CD4-positive, alpha-beta T cell treated with Interleukin-6 for 4 hours (primary cell): ENCODE measurements at places on chromosomes 2 and 18.
A peak's percentile ranks its signal among the peaks of the same experiment; 100 is the strongest.

GRCh38 chr18:25349131-25349925 is 2.6 kb downstream of the ZNF521 start:
- no peak for DNase-seq

DNA sequence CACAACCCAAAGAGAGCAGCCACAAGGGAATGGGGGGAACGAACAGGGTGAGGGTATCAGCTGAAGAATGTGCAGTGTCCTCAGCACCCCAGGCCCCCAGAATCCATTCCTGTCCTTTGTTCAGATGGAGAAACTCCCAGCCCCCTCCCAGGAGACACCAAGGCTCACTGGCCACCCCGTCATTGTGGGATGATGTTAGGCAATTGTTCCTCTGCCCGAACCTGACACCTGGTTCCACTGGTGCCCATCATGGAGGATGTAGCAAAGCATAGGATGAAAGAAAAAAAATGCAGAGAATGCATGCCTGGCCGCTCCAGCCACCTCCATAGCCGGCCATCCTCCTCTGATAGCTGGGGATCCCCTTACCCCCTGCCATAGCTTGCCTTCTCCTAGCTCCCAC is 197.3 kb upstream of the TWIST2 start:
- DNase-seq: no peak

- no peak for DNase-seq
These were observed 62.8 kb upstream of the ATL2 start for GRCh38 chr2:38439863-38440262.

- no peak for DNase-seq
These were observed 5.6 kb downstream of the RAX start for GRCh38 chr18:59267503-59268126.

- DNase-seq: peak; percentile 40
These were observed 854 bp downstream of the GPR155 start for GRCh38 chr2:174485788-174486562.

GRCh38 chr2:118814368-118814767 is 33.1 kb downstream of the EN1 start:
- no peak for DNase-seq

- DNase-seq: no peak
These were observed 8.1 kb upstream of the GAREM1 start for GRCh38 chr18:32478807-32479206.

- no peak for DNase-seq
These were observed 32.7 kb downstream of the NEMP2 start for GRCh38 chr2:190501702-190502407.

DNA sequence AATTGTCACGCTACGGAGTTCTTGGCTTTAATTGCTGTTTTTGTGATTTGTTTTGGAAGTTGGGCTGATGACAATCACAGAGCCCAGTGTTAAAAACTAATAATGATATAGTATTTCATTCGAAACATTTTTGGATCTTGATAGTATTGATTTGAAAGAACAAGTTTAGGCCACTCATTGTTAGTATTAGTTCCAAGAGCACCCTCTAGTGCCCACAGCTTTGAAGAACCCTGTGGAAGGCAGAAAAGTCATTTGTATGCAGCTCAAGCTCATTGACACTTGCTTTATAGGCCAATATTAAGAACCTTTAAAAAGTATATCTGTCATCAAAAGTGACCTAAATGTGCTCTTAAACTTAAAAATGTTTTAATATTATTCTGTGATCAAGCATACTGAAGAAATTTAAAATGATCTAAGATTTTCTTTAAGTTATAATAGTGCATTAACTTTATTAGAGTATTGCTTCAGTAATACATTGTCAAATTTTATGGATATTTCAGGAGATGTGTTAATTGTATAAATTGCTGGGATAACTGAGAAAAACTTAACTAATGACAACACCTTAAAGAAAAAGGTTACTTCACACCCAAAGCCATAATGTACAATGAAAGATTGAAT is 191.0 kb downstream of the GRB14 start:
- no peak for DNase-seq

DNA sequence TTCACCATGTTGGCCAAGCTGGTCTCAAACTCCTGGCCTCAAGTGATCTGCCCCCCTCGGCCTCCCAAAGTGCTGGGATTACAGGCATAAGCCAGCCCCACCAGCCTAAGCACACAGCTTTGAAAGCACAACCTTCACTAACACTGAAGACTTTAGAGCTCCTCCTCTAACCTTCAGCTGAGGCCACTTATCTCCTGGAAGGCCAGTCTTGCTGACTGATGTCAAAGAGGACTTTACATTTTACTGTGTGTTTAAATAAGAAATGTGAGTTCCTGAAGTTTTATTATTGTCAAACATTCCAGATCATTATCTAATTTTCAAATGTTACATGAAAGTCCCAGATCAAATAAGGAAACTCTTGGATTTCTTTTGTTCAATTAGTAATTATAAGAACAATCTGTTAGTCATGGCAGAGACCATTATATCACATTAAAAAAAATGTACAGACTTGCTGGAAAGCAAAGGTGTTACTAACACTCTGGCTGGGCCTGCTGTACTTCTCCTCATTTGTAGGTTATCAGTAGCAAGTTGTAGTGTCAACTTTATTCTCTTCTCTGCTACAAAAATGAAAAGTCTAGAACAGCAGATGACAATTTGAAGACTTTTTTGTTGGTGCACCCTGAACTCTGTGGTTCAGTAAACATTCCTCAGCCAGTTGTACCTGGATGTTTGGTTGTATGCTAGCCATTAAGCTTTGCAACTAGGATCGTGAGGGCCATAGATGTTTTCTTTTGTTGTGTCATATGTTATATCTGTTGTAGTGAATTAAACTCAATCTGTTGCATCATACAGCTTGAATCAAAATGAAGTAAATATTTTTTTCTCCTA is 80.0 kb downstream of the AOX1 start:
- no peak for DNase-seq

GRCh38 chr2:73260338-73260984 is 23.8 kb downstream of the FBXO41 start:
- peak; percentile 29 for DNase-seq

- DNase-seq: no peak
These were observed 20.4 kb downstream of the TPRKB start for GRCh38 chr2:73716543-73717250.

GRCh38 chr2:136135921-136136906 is 18.3 kb upstream of the CXCR4 start:
- DNase-seq: peak; percentile 92

DNA sequence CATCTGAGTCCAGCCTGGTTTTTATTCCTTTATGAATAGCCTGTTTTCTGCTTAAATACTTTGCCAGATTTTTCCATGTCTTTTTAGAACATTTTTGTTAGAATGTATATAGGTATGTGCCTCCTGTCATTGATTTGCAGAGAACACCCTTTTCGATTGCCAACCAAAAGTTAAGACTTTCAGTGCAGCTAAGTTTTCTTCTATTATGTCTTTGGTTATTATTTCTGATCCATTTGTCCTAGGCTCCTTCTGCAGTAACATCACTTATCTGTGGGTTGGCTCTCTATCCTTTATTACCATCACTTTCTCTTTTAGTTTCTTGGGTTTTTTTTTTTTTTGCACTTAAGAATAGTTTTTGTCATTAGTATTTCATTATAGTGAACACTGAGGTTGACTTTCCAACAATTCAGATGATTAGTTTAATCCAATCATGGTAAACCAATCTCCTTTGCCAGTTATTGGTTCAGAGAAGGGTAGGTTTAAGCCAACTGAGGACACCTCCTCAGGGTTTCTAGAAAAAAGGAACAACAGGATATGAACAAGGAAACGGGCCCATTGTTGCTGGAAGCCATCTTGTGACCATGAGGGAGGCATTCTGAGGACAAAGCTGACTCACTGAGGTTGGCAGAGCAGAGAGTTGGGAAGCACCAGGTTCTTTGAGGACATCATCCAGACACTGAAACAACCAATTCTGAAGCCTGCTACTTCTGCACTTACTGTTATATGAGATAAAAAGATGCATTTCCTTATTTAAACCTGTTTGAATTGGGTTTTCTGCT is 37.9 kb upstream of the GBX2 start:
- DNase-seq: no peak
